ENCODE measurements at places on chromosomes 11 and 22.

DNA sequence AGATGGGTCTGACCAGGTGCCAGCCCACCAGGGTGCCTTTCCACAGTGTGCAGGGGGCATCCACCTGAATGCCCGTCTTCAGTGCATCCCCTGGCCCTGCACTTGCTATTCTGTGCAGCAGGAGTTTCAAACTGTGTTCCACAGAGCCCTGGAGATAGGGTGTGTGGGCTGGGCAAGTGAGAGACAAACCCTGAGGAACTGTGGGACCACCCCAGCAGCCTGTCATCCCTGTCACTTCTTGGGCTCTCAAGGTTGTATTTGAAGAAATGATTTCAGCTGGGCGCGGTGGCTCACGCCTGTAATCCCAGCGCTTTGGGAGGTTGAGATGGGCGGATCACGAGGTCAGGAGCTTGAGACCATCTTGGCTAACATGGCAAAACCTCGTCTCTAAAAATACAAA lies 6.4 kb upstream of the DGAT2 start:
- no peak for DNase-seq

DNA sequence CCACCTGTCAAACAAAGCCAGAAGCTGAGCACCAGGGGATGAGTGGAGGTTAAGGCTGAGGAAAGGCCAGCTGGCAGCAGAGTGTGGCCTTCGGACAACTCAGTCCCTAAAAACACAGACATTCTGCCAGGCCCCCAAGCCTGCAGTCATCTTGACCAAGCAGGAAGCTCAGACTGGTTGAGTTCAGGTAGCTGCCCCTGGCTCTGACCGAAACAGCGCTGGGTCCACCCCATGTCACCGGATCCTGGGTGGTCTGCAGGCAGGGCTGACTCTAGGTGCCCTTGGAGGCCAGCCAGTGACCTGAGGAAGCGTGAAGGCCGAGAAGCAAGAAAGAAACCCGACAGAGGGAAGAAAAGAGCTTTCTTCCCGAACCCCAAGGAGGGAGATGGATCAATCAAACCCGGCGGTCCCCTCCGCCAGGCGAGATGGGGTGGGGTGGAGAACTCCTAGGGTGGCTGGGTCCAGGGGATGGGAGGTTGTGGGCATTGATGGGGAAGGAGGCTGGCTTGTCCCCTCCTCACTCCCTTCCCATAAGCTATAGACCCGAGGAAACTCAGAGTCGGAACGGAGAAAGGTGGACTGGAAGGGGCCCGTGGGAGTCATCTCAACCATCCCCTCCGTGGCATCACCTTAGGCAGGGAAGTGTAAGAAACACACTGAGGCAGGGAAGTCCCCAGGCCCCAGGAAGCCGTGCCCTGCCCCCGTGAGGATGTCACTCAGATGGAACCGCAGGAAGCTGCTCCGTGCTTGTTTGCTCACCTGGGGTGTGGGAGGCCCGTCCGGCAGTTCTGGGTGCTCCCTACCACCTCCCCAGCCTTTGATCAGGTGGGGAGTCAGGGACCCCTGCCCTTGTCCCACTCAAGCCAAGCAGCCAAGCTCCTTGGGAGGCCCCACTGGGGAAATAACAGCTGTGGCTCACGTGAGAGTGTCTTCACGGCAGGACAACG lies 11.7 kb downstream of the CXCR5 start:
- DNase-seq, result no peak

- no peak for DNase-seq
Observed at GRCh38 chr11:131109257-131109656, 193.0 kb upstream of the SNX19 start.

DNA sequence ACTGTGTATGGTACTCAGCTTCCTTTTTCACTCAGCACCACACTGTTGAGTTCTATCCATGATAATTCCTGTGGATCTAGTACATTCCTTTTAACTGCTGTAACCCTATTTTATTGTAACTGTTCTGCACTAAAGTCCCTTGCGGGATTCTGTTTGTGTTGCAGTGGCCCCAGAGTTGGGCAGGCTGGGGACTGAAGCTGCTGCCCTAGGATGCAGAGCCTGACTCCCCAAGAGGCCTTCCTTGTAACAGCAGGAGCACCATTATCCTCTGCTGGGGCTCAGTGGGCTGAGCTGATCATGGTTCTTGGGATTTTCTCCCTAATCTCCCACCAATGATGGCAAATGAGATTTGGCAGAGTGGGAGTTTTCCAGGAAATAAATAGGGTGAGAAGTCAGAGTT lies 77.7 kb downstream of the CABIN1 start:
- no peak for DNase-seq

GRCh38 chr11:79982185-79982584 lies 541.4 kb upstream of the TENM4 start:
- DNase-seq, result no peak

GRCh38 chr11:112016088-112016764 lies 9.0 kb upstream of the DLAT start:
- no peak for DNase-seq

GRCh38 chr22:27409299-27409698 lies 392.3 kb downstream of the MN1 start:
- no peak for DNase-seq

DNA sequence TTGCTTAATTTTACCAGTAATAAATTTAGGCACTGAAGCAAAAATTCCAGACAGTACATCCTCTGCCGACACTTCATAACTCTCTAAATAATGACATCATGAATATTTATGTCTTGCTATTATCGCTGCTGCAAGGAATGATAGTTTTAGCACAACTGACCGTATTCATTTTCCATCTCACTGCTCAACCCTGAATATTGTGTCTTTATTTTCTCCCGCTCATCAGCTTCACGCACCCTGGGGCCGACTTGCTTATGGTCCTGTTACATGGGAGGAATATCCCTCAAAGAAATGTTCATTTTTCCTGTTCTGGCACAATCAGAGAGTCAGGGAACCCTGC lies 33.3 kb downstream of the SLN start:
- DNase-seq, result no peak

DNA sequence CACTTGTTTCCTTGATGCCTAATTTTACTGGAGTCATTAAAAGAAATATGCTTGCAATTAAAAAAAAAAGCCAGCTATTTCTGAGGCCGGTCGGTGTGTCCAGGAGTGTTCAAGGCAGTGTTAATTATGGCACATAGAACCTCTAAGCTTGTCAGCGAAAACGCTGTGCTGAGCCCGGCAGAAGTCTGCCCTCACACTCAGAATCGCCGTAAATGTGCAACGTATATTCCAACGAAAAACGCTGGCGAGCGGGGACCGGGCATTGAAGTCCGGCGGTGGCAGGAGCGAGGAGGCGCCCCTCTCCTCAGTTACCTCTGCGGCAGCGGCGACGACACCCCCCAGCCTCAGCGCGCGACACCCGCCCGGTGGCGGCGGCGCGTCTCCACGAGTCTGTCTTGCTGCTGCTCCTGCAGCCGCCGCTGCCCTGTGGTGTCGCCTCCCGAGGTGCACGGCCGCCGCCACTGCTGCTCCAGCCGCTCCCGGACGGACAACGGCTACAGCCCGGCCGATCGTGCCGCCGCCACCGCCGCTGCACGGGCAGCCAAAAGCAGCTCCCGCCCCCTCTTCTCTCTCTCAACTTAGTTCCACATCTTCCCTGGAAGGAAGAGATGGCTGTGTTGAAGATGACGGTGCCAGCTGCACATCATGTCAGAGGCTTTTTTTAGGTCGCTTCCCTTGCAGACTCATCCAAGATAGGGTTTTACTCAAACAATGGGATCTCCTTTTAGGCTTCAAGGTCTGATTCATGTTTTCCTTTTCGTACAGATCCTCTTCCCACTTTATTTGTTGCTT lies 56.0 kb downstream of the JAM3 start:
- DNase-seq, result peak; percentile 57

- DNase-seq, result no peak
Observed at GRCh38 chr22:22863001-22863400, 24.6 kb upstream of the IGLL5 start.

- DNase-seq, result peak; percentile 0
Observed at GRCh38 chr11:76802151-76802550, 19.0 kb downstream of the TSKU start.

DNA sequence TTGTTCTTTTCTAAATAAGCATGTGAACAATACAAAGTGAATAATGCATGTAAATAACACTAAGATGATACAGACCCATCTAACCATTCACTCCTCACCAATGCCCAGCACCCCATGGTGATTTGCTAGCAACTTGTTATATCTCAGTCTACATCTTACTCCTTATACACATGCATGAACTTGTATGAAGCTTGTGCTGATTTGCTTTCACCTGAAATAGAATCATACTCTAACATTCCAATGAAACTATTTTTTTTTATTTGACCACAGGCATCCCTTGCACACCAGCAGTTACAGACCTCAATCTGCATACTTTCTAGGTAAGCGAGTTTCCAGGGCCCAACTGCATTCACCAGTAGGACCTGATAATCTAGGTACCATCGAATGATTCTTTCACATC lies 873.6 kb downstream of the OPCML start:
- DNase-seq, result no peak

DNA sequence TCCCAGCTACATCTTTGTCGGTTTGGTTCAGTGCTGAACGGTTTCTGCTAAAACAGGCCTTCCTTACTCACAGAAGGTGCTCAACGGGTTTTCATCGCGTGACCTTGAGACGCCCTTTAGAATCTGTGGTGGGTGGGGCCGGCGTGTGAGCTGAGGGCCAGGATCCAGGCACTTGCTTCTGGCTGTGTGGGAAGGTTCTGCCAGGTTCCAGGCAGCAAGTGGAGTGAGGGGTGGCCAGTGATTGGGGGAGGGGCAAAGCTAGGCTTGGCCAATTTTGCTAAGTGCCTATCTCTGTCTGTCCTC lies 35.2 kb downstream of the KCNJ4 start:
- DNase-seq, result no peak

GRCh38 chr11:121037016-121037415 lies 13.1 kb downstream of the TBCEL start:
- DNase-seq, result no peak

GRCh38 chr22:41638748-41639147 lies 17.7 kb downstream of the XRCC6 start:
- DNase-seq, result no peak

GRCh38 chr22:34354071-34354817 lies 434.0 kb upstream of the LARGE1 start:
- no peak for DNase-seq

GRCh38 chr11:66119348-66120133 lies 49.5 kb downstream of the PACS1 start:
- no peak for DNase-seq

GRCh38 chr11:82883853-82884252 lies 16.4 kb downstream of the PRCP start:
- no peak for DNase-seq

GRCh38 chr11:2687782-2688191 lies 12.0 kb downstream of the KCNQ1OT1 start:
- DNase-seq, result no peak

DNA sequence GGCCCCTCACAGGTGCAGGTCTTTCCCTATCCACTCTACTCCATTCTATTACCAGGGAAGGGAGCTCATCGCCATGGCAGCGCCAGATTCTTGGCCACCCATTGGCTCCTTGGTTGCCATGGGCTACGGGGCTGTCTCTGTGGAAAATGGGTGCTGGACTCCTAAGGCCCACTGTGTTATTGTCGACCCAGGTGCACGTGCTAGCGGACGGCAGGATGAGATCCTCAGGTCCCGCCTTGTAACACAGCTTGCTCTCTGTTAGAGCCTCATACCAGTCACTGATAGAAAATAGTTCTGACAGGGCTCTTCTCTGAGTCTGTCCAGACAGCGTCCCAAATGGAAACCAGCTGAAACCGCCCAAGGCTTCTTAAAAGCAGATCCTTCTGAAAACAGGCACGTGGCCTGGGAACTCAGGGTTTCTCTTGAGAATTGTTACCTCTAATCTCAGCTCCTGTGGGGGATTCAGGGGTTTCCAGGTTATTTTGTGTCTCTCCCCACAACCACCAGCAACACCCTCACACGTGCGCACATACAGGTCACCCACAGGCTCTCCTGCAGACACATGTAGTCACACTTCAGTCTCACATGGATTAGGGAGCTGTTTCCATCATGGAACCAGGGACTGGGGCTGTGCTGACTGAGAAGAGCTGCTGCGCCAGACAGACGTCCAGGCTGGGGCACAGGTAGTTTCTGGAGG lies 1.5 kb downstream of the TUB start:
- DNase-seq, result no peak

- peak; percentile 79 for DNase-seq
Observed at GRCh38 chr22:30396871-30397655, at the start of gene SEC14L2. Gene SEC14L2 (plus strand): TSS chr22:30397018. CDS start chr22:30397117, 99 bp downstream.

DNA sequence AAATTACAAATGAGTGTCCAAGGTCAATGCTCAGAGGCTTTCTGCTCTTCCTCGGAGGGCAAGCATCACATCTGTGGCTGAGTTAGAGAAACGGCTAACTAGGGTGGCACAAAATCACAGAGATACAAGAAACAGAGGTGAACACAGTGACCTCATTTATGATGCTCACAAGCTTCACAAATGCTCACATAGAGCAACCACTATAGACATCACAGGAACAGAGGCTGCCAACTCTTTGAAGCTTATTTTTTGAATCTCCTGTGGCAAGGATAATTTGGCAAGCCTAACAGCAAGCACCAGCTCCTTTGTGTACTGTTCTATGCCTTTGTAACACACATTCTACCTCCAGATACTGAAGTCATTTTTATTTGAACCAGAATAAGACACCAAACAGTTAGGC lies 416.5 kb upstream of the DDI1 start:
- DNase-seq, result no peak

DNA sequence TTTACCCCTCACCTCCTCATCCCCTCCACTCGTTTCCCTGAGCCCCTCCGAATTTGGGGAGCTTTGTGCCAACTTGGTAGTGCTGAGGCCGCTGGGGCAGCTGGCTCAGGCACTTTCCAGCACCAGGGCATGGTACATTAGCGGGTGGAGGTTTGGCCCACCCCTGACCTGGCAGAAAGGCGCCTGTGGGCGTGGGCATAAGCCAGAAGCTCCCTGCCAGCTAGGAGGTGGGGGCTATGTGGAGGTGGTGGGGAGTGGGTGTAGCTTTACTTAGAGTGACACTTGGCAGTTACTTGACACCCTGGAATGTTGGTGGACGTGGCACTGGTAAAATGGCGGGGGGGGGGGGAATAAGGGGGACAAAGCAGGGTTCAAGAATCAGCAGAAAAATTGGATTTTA lies 10.3 kb upstream of the IGF2 start:
- DNase-seq, result no peak

DNA sequence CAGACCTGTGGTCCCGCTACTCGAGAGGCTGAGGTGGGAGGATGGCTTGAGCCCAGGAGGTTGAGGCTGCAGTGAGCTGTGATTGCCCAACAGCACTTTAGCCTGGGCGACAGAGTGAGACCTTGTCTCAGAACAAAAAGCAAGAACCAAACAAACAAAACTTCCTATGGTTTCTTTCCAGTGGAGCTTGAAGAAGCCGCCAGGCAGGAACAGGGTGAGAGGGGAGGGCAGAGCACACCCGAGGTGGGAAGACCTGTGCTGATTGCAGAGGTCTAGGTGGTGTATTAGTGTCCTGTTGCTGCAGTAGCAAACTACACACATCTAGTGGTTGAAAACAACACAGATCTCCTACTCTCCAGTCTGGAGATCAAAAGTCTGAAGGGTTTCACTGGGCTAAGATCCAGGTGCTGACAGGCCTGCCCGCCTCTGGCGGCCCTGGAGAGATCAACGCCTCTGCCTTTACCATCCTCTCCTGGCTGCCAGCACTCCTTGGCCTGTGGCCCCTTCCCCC lies 10.5 kb downstream of the ARHGEF17 start:
- DNase-seq, result no peak

- no peak for DNase-seq
Observed at GRCh38 chr11:68387840-68388239, 72.7 kb upstream of the PPP6R3 start.

Measured in prostate gland (tissue), 2 donors.